Kasumi-1 (cell line): ENCODE measurements at places on chromosomes 11 and 22.

GRCh38 chr22:28143961-28144745, 225.1 kb upstream of the PITPNB start:
- no peak for DNase-seq

DNA sequence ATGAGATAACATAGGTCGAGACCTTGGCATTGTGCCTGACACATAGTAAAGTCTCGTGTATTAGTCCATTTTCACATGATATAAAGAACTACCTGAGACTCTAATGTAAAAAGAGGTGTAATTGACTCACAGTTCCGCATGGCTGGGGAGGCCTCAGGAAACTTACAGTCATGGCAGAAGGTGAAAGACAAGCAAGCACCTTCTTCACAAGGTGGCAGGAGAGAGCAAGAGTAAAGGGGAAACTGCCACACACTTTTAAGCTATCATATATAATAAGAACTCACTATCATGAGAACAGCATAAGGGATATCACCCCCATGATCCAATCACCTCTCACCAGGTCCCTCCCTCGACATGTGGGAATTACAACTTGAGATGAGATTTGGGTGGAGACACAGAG, 165.2 kb downstream of the SPON1 start:
- no peak for DNase-seq

DNA sequence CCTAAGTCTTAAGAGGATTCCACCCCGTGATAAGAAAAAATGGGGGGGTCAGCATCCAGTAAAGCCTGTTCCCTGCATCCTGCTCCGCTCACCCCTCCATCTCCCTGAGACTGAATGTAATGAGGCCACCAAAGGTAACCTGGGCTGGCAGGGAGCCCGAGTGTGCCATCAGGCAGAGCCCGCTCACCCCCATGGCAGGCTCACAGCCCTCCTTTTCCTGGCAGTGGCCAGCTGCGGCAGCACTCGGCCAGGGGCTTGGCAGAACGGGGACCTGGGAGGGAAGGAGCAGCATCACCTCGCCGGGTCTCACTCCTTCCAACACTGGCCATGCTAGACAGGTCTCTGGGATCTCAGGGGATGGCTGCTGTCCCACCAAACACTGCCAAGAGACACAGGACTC, 64.4 kb downstream of the PRDM11 start:
- DNase-seq = no peak

GRCh38 chr11:12075822-12076821, 34.3 kb upstream of the MICAL2 start:
- DNase-seq = no peak

GRCh38 chr11:44628730-44629700, 63.6 kb downstream of the CD82 start:
- no peak for DNase-seq

DNA sequence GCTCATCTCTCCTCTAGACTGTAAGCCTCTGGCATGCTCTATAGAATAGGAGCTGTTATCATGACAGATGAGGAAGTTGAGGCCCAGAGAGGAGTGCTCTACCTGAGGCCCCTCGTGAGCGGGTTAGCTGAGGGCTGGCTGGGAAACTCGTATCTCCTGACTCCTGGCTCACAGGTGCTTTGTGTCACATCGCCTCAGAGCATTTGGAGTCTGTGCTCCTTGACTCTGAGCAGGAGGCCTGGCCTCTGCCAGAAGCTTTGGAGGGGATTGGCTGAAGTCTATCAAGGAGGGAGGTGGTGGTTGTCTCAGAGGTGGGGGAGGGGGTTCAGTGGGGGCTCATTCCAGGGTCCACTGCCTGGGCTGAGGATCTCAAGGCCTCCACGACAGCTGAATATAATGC, 7.4 kb downstream of the KCNC1 start:
- DNase-seq = no peak

GRCh38 chr22:44413211-44413610, 84.8 kb downstream of the RTL6 start:
- no peak for DNase-seq

DNA sequence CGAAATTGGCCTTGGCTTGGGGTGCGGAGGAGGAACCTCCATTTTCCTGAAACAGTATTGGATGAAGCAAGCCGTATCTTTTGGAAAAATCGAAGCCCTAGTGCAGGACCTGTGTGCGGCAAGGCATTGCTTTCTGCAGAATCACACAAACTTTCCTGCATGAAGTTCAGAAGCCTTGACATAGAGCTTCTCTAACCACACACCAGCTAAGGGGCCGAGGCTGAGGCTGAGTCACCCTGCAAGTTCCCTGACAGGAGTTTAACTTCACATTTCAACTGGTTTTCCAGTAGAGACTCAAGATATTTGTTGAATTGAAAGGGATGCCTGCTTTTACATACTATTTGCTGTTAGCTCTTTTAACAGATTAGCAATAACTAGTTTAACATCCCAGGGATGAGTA, 67.8 kb downstream of the TCF20 start:
- peak; percentile 75 for DNase-seq

DNA sequence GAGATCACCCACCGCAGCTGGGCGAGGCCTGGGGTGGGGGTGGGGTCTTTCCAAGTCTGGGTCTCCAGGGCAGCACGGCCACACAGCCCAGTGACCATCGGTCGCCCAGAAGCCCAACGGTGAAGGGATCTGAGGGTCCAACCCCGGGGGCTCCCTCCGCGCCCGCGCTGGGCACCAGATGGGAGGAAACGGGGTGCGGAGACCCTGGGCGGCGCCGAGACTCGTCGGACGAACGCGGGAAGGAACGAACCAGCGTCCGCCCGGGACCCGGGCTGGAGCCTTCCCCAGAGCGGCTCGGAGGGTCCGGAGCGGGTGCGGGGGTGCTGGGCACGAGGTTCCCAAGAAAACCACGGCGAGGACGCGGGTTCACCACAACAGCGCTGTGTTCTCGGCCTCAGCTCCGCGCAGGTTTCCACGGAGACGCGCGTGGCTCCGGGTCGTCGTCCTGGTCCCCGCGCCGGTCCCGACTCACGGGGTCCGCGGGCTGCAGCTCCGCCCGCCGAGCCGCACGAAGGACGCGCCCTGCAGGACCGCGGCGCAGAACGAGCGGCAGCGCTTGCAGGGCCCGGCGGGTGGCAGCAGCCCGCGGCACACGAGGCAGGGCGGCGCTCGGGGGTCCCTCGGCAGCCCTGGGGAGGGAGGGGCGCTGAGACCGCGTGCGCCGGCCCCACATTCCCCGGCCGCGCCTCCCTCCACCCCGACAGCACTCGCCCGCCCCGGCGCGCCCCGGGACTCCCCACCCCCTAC, 2.3 kb upstream of the IL17REL start:
- no peak for DNase-seq

DNA sequence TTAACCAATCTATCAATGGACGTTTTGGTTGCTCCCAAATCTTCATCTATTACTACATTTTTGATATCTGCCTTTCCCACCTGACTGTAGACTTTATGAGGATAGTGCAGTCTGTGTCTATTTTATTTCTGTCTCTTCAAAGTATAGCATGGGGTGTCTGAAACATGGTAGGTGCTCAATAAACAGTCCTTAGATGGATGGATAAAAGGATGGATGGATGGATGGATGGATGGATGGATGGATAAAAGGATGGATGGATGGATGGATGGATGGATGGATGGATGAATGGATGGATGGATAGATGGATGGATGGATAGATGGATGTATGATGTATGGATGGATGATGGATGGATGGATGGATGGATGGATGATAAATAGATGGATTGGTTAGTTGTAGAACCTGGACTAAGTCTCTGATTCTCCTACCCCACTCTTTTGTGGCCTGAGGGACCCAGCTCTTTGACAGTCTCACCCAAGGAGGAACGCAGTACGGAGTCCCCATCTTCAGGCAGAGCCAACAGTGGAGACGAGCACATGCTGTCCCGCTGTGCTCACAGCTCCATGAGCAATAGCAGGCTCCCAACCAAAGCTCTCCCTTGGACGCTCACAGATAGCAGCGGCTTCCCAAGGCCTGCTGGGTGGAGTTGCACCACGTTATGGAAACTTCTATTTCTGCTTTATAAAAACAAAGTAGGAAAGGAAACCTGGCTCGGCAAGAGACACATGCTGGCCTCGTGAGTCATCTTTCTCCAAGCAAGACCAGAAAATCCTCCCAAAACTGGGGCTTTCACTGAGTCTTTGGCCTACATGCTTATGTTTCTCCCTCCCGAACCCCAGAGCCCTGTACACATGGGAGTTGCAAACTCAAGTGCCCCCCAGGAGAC, 448.0 kb downstream of the MIAT start:
- no peak for DNase-seq

DNA sequence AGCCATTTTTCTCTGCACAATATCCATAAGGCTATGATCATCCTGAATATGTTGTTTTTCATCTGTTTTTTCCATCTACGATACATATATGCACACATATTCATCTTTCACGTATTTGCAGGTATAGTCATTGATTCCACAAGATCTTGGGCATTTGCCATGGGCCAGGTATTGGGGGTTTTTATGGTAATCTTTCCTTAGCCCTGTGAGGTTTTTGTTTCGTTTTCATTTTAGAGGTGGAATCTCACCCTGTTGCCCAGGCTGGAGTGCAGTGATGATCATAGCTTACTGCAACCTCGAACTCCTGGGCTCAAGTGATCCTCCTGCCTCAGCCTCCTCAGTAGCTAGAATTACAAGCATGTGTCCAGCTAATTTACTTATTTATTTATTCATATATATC, 20.0 kb downstream of the CD6 start:
- no peak for DNase-seq

DNA sequence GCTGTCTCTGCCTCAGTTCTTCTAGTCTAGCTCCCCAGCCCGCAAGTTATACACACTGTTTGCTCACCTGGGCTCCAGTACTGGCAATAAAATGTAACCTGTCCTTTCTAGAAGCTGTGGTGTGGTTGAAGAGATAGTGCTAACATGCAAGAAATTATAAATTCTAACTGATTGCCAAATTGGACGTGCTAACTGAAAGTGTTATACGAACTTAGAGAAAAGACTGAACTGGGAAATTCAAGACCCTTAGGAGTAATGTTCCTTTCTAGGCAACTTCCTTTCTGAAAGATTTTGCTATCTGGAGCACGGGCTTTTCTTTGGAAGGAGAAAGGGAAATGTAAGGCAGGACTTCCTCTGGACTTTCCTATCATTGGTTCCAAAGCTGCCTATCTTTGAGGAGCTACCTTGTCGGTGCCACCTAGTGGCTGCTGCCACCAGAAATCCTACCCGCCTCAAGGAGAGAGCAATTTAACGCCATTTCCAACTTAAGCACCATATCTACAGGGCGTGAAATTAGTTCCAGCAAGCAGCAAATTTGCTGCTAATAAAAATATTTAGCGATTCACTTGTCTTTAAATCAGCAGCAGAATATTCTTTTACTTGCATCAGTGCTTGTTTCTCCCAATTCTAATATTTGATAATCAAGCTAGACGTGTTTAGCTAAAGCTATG, 12.7 kb upstream of the TMEM218 start:
- DNase-seq = peak; percentile 37

DNA sequence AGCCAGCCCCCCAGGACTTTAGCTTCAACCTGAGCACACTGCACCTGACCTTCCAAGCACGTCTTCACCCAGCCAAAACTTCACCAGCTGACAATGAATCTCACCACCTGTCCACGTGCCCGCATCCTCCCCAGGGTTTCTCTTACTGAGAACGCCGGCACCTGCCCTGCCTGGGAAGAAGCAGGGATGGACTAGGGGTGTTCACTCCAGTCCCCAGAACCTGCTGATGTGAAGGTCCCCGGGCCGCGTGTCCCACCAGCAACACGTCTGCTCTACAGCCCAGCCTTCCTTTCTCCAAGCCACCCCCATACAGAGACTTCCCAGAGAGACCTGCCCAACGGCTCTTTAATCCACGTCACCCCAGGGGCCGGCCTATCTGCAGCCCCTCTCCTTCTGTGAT, 12.8 kb downstream of the CPT1A start:
- DNase-seq = no peak

GRCh38 chr11:83543706-83544439, 257.7 kb upstream of the CCDC90B start:
- no peak for DNase-seq

- DNase-seq = peak; percentile 5
These were observed 87.1 kb upstream of the RAG2 start for GRCh38 chr11:36684840-36685801.

DNA sequence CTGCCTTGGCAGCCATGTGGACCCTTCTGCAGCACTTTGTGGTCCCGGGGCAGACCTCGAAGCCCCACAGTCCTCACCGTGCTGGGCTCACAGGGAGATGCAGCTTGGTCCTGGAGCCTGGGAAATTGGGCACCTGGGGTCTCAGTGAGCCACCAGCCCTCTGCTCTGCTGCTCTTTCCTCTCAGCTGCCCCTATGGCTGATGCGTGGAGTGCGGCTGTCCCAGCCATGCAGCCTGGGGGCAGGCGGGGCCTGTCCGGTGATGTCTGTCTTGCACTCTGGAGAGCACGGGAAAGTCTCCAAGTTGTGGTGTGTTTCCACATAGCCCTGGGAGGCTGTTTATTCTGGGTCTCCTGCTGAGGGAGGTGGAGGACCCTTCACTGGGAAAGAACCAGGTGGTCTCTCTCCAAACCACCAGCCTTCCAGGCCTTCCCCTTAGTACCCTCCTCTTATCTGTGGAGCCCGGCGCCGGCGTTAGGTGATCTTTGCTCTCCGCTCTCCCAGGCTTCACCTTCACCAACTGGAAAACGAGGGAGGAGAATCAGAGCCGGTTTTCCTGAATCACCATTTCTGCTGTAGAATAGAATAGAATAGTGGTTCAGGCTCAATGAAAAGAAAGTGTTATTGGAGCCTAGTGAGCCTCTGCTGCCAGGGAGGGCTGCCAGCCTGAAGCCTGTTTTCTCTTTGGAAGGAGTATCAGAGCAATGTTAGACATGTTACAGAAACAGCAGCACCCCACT, 41.2 kb upstream of the GRAMD4 start:
- DNase-seq = no peak

GRCh38 chr11:690738-691633, 4.0 kb downstream of the DEAF1 start:
- DNase-seq = peak; percentile 50

DNA sequence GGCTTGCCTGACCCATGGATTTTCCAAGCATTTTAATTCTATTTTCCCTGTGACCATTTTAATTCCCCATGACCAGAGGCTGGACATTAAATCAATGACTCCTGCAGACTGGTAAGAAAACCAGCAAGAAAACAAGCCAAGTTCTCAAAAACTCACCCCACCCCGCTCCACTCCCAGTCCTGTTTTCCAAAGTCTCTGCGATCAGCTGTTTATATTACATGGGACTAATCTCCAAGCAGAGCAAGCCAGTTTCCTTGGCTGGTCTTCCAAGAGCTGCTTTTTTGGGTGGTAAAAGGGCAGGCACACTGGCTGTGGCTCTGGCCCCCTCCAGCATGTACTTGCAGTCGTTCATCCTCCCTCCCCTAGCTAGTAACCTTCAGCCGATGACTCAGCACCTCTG, 97.9 kb downstream of the RRAS2 start:
- no peak for DNase-seq

DNA sequence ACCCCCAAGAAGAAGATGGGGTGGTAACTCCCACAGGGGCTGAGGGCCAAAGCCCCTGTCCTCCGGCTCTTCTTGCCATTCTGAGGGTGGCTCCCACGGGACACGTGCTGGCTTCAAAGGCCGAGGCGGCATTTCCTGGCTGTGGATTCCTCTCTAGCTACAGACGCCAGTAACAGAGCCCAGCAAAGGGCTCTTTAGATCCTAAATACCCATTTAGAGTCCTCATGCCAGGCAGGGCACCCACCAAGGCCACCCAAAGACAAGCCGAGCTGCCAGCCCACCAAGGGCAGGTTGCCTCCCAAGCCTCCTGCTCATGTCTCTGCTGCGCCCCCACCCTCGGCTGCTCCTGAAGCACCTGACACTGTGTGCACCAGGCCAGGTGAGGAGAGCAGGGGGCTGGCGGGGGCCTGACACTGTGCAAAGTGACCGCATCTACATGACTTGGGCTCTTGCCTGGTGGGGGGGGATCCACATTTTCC, 5.7 kb downstream of the LRFN4 start:
- DNase-seq = no peak

GRCh38 chr11:111282562-111283075, 15.7 kb upstream of the POU2AF3 start:
- no peak for DNase-seq
